NCI-H2029 (cell line): ENCODE measurements at places on chromosomes 1 and 21.

- DNase-seq = no peak
Observed at GRCh38 chr1:233998891-233999290, 94.4 kb downstream of the SLC35F3 start.

- peak; percentile 3 for DNase-seq
Observed at GRCh38 chr1:19582318-19582717, 61.8 kb upstream of the NBL1 start.

DNA sequence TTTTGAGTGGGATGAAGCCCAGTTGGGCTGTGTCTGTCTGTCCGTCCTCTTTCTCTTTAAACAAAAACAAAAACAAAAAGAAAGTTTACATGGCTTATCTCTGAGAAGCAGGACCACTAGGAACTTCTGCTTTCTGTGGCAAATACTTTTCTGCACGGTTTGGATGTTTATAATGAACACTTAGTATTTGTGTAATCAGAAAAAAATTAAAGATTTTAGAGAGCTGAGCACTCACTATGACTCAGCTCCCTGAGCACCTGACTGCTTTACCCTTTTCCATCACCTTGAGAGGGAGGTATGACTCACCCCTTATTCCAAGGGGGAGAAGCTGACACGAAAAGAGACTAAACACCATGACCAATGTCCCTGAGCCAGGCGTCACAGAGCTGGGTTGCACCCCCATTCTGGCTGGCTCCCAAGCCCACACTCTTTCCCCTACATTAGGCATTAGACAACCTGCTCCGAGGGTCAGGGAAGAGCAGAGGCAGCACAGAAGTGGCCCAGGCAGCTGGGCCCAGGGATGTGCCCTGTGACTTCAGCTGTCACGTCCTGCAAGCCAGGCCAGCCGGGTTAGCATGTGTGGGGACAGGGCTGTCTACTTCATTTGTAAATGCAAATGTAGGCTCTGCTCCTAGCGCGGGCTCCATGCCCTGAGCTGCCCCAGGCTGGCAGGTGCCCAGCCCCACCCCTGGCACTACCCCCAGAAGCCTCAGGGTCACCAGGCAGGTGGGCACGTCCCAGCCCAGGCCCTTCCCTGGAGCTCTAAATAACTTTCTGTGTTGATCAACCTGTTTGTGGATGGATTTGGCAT is 30.4 kb downstream of the RAP1GAP start:
- DNase-seq = peak; percentile 77

- no peak for DNase-seq
Observed at GRCh38 chr1:164659621-164660411, 100.8 kb downstream of the PBX1 start.

DNA sequence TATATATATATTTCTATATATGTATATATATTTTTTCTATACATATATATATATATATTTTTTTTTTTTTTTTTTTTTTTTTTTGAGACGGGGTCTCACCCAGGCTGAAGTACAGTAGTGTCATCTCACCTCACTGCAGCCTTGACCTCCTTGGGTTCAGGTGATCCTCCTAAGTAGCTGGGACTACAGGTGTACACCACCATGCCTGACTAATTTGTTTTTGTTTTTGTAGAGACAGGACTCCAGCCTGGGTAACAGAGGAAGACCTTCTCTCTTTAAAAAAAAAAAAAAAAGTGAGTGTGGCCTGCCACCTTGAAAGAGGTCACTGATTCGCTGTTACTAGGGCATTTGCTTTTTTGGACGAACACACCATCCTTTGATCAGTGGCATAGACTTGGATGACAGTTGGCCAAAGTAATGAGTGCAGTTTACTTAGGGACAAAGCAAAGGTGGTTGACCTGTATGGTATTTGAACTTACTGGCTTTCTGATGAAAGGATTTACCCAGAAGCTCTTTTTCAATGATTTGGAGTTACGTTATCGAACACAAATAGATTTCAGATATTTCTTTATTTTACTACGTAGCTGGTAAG is 10.8 kb downstream of the SLC25A33 start:
- no peak for DNase-seq

GRCh38 chr1:92853299-92853698 is 21.5 kb downstream of the RPL5 start:
- DNase-seq = no peak

GRCh38 chr21:41800425-41801320 is 33.8 kb upstream of the RIPK4 start:
- DNase-seq = no peak

GRCh38 chr1:6000444-6001288 is 8.4 kb upstream of the NPHP4 start:
- no peak for DNase-seq

DNA sequence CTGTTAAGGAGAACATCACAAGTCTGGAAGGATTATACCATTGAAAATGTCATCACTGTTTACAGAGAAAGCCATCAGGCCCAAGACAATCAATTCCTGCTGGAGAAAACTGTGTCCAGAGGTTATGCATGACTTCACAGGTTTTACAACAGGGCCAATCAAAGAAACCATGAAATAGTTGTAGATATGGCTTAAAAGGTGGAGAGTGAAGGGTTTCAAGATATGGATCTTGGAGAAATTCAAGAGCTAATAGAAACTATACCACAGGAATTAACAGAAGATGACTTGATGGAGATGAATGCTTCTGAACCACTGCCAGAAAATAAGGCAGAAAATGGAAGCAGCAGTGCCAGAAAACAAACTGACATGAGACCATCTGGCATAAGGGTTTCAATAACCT is 30.2 kb downstream of the USP1 start:
- no peak for DNase-seq

DNA sequence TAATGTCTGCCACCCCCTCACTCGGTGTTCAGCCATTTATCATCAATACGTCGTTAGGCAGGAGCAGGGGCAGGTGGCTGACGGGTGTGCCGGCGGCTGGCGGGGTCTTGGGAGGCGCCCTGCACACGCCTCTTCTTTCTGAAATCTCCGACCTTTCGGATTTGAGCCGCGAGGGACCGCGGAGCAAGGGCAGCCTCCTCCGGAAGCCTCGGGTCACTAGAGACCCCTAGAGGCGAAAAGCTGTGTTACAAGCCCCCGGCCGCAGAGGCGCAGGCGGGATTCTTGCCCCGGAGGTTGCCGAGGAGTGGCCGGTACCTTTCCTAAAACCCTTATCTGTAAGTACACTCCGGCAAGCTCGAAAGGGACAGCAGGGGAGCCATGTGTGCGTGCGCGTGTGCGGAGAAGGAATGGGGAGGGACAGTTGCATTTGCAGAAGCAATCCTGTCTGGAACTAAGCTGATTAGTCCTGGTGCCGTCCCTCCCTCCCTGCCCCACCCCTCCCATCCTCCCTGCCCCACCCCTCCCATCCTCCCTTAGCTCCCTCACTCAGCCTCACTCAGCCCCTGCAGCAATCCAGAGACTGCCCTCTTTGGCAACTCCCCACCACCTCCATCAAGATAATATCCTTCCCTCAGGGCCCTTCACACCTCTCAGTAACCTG is 11.0 kb downstream of the BRINP2 start:
- DNase-seq = no peak
